ENCODE measurements at places on chromosomes 3 and 15.

DNA sequence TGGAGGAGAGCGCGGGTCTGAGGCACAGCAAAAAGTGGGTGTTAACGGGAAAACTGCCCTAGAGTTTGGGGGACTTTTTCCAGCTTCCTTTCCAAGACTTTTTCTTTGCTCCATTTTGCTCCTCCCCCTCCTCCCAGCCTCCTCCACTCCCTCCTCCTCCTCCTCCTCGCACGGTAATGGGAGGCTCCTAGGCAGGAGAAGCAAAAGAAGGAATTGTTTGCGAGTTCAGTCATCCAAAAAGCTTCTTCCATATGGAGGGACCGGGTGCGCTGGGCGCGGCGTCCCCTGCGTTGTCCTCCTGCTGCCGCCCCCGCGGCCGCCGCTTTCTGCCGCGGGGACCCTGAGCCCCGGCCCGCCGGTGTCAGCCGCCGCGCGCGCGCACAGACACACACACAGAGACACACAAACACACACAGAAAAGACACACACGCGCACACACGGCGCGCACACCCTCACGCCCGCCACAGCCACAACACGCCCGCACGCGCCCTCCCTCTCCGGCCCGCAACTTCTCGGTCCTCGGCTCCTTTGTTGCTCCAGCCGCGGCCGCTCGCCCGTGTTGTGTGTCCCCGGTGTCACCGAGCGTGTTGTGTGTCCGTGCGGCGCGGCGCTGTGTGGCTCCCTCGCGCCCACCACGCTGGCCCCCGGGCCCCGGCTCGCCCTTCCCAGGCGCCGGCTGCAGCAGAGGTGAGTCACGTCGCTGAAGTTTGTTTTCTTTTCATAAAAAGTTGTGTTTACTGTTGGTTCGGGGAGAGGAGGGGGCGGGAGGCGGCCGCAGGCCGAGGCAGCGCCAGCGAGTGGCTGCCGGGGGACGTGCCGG lies at the start of gene BOC:
TSS of gene BOC (plus strand) at position 228 of the 820 bp plus-strand sequence. CDS start 38,246 bp downstream, outside the sequence.
- no peak for DNase-seq

DNA sequence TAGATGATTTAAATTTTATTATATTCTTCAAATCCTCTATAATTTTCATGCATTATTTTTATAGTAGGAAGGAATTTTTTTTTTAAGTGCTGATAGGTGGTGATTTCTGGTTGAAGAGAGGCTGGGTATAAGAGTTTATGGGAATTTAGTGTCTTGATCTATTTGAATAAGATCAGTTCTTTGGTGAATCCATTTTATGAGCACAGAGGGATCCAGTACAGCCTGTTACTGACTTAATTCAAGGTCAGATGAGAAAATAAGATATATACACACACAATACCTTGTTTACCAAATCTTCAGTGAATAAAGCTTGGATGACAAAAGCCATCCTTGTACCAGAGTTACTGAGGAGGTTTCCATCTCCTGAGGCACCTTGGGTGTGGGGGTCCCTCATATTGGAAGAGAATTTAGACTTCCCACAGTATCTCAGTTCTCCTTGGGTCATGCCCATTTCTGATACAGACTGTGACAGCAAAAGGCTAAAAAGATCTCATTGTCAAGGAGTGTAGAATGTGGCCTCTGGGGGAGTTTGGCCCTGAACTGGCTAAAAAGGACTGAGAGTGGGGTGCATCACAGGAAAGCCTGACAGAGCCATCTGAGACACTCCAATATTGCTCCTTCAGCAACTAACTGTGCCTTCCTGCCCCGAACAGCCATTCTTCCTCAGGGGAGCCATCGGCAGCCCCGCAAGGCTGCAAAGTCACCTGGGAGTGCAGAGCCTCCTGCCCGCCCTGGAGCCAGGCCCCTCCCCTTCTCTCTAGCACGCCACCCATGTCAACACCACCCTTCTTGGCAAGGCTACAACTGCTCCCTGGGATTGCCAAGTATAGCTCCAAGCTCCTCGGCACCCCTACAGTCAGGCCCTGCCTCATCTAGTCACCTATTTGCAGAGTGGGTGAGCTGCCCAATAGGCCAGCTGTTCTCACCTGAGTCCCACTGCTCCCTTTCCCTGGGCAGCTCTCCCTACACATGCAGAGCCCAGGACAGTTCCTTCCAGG lies 43.1 kb upstream of the HACD2 start:
- no peak for DNase-seq

DNA sequence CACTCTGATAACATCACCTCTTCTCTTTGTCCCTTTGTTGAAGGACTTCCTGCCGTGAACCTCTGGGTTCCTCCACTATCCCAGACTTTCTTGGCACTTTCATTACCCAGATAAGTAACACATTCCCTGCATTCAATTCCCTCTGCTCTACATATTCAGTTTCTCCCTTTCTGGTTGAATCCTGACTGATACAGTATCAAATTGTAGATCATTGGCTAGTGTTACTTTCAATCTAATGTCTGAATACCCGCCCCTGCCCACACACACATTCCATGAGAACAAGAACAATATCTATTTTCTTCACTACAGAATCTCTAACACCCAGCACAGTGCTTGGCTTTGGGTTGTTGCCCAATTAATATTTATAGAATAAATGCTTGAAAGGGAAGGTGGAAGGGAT lies 163.5 kb downstream of the ABHD5 start:
- DNase-seq: no peak

GRCh38 chr3:99526921-99527320 lies 111.5 kb upstream of the COL8A1 start:
- no peak for DNase-seq

DNA sequence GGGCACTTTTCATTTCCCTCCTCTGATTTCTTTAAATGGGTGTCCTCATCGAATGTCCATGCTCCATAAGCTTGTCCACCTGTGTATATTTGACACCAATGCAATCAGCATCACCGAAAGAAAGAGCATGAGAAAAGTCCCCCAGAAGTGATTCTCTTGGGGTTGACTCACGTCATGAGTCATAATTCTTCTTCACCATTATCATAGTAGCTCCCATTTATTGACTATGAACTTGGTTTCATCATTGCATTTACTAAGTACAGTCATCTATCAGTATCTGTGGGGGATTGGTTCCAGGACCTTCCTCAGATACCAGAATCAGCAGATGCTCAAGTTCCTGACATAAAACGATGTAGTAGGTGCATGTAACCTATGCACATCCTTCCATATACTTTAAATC lies 372.5 kb upstream of the CFAP20DC start:
- no peak for DNase-seq

- DNase-seq: no peak
These were observed 939.7 kb downstream of the NSUN3 start for GRCh38 chr3:95002438-95003046.

GRCh38 chr3:39262846-39263245 lies 17.0 kb downstream of the CX3CR1 start:
- DNase-seq: no peak

DNA sequence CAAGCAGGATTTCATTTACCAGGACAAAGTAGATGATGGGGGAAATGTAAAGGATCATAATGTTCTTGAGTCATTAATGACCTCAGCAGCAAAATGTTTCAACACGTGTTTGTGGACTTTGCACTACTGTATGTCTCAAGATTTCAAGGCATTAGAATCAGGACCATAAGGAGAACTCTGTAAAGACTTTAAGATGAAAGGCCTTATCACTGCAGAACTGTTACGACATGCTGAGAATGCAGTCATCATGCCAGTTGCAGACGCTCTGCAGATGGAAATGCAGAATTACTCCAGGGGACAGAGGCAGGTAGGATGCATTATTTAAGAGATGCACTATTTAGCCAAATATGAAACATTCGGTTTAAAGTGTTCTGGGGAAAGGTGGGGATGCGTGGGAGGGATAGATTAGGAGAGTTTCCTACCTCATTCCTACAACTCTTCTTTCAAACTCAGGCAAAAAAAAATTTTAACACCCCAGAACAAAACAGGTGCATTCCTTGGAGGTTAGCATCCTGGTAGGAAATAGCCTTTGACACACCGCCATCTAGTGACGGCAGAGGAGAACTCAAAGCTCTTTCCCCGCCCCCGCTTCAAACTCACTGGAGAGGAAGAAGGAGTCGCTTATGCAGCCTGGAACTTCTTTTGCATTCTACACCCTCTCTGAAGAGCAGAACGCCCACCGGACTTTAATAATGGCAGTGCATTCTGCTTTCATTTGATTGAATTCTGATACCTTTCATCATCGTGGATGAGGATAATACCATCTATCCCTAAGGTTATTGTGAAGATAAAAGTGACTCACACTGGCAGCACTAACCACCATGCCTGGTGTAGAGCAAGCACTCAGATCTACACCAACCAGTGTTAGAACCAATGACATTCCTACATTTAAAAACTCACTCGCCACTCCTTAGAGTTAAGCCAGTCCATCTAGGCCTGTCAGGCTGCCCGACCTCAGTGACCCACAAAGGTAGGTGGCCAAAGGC lies 43.1 kb upstream of the TOPAZ1 start:
- DNase-seq: peak; percentile 60

DNA sequence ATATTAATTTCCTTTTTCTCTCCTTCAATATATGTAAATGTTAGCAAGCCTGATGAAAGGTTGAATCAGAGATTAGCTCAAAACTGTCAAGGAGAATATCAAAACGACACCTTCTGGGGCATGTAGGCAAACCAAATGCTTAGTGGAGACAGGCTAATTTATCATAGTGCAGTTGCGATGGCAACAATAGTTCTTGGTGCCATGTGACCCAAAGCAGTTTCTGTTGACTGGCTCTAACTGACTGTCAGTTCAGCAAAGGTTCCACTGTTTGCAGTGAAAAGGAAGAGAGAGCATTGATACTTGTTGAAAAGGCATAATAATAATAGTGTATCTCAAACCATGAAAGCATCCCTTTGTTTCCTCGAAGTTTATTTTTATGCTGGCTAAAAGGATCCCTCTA lies 513.9 kb downstream of the NLGN1 start:
- no peak for DNase-seq

DNA sequence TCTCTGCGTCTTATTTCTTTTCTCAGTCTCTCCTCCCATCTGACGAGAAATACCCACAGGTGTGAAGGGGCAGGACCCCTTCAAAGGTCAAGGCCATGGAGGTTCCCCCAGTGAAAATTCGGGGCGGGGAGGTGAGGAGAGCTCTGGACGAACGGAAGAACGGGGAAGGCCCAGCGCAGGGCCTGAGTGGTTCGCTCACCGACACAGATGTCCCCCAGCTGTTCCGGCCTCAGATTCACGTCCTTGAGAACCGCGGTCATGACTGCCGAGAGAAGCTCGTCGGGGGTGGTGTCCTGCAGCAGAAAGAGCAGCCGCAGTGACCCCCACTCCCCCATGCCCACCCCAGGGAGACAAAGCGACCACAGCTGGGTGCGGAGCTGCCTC lies 542 bp downstream of the ACAA1 start:
- no peak for DNase-seq

DNA sequence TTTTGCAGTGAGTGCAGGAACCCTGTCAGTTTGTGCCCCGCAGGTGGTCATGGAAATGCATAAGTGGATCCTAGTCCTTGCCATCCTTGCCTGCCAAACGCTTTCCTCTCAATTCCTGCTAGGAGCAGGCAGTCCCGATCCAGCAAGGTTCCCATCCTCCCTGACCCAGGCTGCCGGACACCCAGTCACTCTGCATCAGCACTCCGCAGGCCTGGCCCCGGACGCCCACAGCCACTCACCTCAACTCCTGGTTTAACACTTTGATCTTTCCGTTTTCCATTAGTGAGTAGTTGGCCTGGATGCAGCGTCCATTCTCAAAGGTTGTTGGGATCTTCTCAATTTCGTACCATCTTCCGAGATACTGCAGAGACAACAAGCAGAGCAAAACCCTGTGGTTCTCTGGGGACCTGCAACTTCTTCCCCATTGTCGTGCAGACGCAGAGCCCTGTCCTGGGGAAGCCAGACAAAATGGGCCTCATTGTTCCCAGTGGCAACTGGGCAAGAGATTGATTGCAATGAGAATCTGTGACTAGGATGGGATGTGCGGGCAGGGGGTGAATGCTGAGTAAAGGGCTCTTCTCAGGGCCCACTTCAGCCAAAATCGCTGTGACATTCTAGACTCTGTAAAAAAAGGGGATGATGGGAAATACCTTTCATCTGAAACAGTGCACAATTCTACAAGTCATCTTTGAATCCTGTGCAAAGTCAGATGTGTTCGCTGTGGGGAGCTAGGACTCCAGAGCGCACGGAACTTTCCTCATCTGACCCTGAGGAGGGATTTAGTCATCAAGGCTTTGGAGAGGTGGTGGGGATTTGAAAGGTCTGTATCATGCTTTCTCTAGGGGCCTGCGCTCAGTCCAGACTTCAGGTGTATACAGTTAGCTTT lies 9.9 kb downstream of the APOD start:
- no peak for DNase-seq

DNA sequence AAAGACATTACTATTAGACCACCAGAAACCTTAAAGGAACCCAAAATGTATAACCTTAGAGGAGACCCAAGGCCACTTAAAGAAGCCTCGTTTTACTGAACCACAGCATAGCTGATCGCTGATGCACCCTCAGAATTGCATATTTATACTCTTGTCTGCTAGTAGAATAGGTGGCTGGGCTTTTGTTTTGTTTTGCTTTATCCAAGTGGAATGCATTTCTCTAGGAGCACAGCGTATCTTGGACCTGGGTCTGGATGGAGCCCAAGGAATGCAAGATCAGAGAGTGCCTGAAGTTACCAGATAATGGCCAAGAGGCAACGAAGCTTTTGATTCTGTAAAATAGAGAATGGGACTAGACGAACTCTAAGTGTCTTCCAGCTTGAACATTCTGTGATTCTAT lies 129.2 kb upstream of the COL8A1 start:
- DNase-seq: no peak

DNA sequence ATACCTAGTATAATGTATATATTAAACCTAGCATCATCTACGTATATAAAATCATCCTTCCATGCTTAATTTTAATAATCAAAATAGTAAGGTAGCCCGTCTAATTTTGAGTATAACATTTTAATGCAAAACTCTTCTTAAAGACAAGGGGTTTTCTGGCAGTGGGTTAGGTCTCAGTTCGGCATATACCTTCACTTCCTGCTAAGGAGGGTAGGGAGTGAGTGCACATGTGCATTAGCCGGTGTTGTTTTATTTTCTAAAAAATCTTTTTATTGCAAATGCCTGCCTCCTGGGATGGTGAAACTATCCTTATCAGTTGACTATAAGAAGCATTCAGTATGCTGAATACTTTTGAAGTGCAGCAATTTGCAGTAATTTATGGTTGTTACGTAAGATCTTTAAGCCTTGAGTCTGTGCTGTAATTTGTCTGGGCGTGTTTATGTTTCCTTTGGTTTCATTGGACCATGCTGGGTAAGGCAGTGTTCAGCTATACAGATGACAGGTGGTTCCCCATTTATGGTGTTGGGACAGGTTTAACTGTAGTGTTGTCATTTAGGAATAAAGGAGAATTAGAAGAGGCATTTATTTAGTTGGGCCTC lies 11.7 kb downstream of the ARHGEF26 start:
- DNase-seq: no peak
